ENCODE measurements at places on chromosomes 6 and 20.

DNA sequence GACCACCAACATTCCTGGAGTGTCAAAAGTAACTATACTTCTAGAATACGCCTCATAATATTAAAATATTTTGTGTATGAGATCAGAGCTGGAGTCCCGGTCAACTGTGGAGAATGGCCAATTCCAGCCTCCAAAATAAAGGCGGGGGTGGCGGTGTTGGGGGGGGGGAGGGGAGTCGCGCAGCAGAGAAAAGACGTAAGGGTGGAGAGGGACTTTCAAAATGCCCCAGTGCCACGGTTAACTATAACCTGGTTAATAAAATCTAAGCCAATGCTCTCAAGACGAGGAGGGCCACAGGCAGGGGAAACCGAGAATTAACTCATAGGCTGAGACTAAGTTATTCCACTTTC, 1.3 kb downstream of the NUP153 start:
- no peak for DNase-seq

- DNase-seq: no peak
Measured at GRCh38 chr6:44699851-44700250, 312.3 kb downstream of the CDC5L start.

DNA sequence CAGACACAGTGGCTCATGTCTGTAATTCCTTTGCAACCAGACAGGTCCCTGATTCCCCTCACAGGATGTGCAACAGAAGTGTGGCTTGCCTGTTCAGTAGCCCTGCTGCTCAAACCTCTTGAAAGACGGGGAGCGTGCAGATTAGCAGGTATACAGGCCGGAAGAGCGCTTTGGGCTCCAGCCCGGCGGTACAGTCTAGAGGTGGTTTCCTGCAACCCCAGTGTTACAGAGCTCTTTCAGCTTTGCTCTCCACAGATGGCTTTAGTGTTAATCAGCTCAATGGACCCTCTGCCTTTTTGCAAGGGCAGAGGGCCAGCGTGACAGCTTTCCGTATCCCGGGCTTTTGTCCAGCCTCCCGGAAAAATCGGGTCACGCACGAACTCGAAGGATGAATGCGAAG, 67.2 kb upstream of the TNFRSF21 start:
- DNase-seq: peak; percentile 64

DNA sequence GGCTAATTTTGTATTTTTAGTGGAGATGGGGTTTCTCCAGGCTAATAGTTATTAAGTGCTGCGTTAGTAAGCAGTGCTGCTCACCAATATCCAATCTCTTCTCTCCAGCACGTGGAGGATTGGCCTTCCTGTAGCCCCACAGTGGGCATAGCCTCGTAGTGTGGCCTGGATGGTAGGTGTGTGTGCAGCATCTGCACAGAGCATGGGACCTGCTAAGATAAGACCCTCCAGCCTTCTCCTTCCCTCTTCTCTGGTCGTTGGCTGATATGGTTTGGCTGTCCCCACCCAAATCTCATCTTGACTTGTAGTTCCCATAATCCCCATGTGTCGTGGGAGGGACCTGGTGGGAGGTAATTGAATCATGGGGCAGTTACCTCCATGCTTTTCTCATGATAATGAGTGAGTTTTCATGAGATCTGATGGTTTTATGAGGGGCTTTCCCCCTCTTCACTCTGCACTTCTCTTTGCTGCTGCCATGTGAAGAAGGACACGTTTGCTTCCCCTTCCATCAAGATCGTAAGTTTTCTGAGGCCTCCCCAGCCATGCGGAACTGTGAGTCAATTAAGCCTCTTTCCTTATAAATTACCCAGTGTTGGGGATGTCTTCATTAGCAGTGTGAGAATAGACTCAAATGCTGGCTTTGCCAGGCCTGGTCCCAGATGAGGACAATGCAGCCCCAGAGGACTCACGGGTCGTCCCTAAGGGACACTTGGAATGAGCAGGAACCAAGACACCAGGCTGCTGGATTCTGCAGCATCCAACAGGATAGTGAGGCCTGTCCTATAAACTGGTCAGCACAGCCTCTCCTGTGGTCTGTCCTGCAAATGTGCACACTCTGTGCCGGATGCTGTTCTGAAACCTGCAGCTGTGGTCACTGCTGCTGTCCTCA, 63.4 kb upstream of the AFDN start:
- no peak for DNase-seq

DNA sequence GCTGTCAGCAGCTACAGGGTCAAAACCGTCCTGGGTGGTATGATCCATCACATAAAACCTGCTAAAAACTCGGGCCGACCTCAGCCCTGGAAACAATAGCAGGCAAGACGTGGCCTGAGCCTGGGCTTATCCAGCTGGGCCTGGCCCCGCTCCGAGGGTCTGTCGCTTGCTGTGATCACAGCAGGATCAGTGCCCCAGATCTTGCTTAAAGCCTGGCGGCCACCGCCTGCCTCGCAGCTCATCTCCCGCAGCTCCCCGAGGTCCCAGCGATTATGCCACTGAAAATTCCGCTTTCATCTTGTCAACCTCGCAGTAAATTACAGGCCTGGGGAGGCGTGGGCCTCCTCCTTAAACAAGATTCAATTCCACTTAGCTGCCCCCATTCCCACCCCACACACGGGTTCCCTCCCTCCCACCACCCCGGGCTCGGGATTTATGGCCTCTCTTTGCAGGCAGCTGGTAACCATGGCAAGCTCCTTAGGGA, 40.1 kb downstream of the CDH22 start:
- peak; percentile 53 for DNase-seq

GRCh38 chr20:36352843-36353553, 46.9 kb downstream of the DLGAP4 start:
- DNase-seq: no peak

- no peak for DNase-seq
Measured at GRCh38 chr20:38685853-38686473, 38.3 kb upstream of the SLC32A1 start.

DNA sequence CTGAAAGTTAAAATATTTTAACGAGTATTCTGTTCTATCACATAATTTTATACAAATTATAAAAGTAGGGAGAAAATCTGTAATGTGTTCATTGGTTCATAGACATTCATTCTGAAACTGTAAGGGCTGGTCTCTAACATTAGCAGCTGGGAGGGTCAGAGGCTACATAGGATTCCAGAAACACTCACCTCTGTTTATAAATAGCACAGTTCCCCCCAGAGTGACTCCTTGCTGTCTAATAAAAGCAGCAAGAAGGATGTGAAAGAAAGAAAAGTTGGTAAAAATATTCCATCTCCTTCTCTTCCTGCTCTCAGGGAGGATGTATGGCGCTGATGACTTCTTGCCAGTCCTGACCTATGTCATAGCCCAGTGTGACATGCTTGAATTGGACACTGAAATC, 25.3 kb upstream of the NAA20 start:
- DNase-seq: no peak

- DNase-seq: peak; percentile 90
Measured at GRCh38 chr20:14375416-14375985, 38.1 kb upstream of the FLRT3 start.

- peak; percentile 8 for DNase-seq
Measured at GRCh38 chr6:54093326-54093948, 17.8 kb upstream of the MLIP start.

GRCh38 chr20:40727960-40728359, 38.9 kb upstream of the MAFB start:
- no peak for DNase-seq

DNA sequence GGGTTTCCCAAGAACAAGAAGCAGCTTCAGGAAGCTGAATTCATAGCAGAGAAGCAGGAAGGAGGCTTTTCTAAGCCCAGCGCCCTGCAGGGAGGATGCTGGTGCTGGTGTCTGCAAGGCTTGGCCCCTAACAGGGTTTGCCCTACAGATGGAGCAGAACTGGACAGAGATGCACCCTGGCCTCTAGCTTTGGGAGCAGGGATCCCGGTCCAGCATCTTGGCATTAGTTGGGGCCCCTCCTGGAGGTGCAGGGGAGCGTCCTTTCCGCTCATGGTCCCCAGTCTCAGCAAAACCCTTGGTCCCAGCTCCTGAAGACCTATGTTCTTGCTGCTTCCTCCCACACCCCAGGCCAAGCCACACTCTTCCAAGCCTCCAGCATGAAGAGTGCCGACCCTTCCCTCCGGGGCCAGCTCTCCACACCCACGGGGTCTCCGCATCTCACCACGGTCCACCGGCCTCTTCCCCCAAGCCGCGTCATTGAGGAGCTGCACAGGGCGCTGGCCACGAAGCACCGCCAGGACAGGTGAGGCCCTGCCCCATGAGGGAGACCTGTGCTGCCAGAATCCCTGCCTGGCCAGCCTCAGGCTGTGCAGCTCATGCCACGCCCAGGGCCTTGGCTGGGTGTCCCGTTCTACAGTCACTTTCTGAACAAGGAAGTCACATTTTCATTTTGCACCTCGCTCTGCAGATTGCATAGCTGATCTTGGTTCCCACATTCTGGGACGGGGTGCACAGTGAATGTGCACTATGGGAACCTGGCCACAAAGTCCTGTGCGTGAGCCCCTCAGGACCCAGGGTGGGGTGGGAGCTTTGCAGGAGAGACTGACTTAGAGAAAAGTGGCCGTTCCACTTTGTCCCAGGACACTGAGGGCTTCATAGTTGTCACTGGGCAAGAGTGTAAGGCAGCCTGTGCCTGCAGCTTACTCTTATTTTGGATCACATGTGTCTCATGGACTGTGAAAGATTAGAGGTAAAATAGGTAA, 160.2 kb downstream of the SYCP2 start:
- no peak for DNase-seq

DNA sequence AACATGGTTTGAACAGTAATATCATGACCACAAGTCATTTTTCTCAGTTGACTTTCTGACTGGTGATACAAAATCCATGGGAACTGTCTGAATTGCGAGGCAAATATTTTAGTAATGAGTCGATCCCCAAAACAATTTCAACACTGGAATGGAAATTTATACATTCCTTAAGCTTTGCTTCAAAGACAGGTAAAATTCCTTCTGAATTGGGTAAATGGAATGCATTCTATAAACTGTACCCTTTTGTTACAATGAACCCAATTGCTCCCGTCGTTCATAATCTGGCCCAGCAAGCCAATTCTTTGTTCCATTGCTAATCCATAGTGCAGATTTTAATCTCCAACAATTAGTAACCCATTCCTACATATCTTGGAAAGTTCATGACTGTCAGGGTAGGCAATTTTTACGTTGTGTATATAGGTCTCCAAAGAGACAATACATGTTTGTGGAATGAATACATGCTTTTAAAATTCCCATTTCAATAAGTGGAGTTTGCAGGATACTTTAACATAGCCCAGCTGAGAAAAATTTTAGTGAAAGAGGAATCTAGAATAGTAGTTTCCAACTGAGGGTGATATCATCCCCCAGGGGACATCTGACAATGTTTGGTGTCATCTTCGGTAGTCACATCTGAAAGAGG, 32.7 kb downstream of the CYP24A1 start:
- no peak for DNase-seq

DNA sequence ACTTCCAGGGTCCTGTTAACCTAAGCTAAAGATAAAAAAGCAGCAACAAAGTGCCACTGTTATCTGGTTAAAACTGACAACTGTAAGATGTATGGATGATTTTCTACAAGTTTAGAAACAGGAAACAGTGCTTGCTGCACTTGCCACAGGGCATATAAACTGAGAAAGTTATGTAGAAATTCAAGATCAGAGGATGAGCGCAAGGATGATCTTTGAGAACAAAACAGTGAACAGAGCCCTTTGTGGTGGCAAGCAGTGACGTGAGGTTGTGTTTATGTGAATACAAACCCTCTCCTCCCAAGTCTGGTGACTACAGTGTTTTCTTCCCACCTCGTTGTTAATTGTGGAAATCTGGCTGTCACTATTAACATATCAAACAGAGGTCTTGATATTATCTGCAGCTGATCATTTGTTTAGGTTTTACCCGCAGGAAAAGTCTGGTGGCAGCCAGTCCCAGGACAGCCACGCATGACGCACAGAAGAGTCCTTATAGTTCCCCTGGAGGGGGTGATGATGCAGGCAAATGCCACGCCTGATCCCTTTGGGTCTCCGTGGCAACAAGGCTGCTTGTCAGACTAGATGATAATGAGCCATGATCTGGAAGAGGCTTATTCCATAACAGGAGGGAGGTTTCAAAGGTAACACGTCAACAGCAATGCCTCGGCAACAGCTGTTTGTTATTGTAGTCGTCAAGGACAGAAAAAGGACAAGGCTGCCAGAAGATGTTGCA, 43.1 kb upstream of the TNFAIP3 start:
- peak; percentile 94 for DNase-seq

GRCh38 chr6:79536585-79536953, 661 bp downstream of the LCA5 start:
- no peak for DNase-seq

- no peak for DNase-seq
Measured at GRCh38 chr20:43958626-43959025, 44.0 kb downstream of the TOX2 start.
